ENCODE measurements at places on chromosomes 6 and 20.
A peak's percentile ranks its signal among the peaks of the same experiment; 100 is the strongest.

DNA sequence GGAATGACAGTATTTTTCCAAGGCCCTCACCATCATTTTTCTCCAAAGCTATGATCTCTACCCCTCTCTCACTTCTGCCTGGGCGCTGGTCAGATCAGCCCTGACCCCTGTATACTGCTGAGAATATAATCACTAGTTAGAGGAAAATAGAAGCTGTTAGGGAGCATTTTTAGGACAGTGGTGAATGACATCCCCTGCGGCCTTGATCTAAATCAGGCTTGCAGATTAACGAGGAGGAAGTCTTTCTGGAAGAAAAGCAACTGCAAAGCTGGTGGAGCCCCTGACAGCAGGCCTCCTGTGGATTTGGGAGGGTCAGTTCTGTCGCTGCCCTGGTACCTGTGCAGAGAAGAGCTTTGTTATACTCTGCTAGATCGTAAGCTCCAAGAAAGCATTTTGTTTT is 107.9 kb downstream of the RPP40 start:
- peaks cover 10% of the 10 kb centered on the region for H3K4me1 ChIP-seq
- H3K36me3 ChIP-seq: peaks cover 28% of the 10 kb centered on the region
- DNase-seq: no peak

DNA sequence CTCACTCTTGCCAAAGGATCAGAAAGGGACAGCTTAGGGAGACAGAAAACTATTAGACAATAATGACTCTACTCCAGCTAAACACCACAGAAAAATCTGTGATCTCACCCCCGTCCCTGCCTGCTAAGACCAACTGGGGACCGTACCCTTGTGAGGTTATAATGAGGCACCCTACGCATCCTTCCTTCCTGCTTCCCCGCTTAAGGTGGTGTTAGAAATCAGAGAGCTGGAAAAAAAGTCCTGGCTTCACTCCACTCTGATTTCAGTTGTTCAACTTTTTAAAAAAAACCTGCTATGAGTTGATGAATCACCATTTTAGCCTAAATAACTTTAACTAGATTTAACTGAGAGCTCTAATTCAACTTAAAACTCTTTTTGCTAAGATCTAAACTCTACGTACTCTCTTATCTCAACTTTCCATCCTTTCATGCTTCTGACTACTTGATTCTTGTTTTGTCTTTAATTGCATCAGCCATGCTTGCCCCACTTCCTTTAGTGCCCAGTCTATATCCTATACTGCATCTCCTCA is 35.8 kb upstream of the TMEM14A start:
- H3K27me3 ChIP-seq: peaks cover 1% of the 10 kb centered on the region
- H3K36me3 ChIP-seq: no peaks in the 10 kb centered on the region
- DNase-seq: no peak
- H3K4me1 ChIP-seq: peaks cover 19% of the 10 kb centered on the region

DNA sequence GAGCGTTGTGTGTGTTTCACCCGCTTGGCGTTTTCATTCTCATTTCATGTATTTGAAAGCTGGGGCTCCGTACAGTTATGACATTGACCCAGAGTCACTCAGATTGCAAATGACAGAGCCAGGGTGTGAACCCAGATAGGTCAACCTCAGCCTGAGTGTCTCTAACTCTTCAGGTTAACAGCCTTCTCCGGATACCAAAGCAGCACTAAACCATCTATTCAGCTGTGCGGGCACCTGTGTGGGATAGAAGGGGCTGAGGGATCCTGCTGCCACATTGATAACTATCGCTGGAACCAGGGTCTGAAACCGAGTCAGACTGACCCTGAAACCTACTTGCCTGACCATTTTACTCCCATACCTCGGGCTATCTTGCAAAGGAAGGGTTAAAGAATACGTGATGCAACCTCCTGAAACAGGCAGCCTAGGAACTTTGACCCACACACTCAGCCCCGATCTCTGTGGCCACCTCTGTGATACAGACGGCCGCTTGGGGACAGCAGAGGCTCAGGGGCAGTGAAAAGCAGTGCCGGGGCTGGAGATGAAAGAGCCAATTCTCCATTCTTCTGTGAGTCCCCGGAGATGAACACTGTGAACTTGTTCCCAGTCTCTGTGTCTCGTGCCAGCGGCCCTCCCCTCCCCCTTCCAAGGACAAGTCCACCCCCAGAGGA is 233.5 kb upstream of the QKI start:
- peak overlapping the region; percentile 44 for H3K4me3 ChIP-seq
- peaks cover 10% of the 10 kb centered on the region for H3K4me1 ChIP-seq
- peak overlapping the region; percentile 80 for H3K27ac ChIP-seq

- peak overlapping the region; percentile 95 for H3K27ac ChIP-seq
- no peaks in the 10 kb centered on the region for H3K27me3 ChIP-seq
- H3K36me3 ChIP-seq: no peaks in the 10 kb centered on the region
Measured at GRCh38 chr6:132132924-132133639, 181.9 kb upstream of the CCN2 start.

GRCh38 chr6:121666814-121667213 is 231.4 kb downstream of the GJA1 start:
- no peak overlapping the region for H3K4me3 ChIP-seq
- H3K27ac ChIP-seq: peak overlapping the region; percentile 46
- no peaks in the 10 kb centered on the region for H3K27me3 ChIP-seq
- no peaks in the 10 kb centered on the region for H3K36me3 ChIP-seq
- no peak for DNase-seq

DNA sequence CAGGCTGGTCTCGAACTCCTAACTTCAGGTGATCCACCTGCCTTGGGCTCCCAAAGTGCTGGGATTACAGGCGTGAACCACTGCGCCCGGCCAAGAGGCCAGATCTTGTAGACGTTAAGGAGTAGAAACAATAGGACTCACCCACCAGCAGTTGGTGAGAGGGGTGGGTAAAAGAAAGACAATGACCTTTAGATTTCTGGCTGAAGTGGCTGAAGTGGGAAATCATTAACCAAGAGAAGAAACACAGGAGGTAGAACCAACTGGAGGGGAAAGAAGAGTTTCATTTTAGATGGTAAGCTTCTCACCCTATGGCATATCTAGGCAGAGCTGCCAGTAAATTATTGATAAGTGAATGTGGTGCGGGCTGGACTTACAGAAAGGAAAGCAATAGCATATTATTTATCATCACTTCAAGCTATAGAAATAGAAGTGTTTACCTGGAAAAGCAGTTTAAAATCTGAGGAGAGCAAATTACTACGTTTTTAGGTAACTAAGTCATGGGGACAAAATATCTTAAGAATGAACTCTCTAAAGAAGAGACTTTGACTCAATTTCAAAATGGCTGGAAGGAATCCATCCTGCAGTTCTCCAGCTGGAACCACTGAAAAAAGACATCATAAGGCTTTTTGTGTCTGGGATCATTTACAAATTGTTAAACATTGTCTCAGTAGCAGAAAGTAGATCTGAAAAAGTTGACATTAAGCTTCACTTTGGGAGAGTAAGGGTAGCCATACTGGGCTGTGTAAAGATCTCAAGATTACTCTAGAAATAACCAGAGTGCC is 109.6 kb downstream of the ALDH8A1 start:
- no peak for DNase-seq
- no peak overlapping the region for H3K4me3 ChIP-seq
- H3K27me3 ChIP-seq: no peaks in the 10 kb centered on the region
- no peak overlapping the region for H3K27ac ChIP-seq
- H3K36me3 ChIP-seq: no peaks in the 10 kb centered on the region

Data from chondrocyte (in vitro differentiated cells).